ENCODE measurements at places on chromosomes 6 and 20.

DNA sequence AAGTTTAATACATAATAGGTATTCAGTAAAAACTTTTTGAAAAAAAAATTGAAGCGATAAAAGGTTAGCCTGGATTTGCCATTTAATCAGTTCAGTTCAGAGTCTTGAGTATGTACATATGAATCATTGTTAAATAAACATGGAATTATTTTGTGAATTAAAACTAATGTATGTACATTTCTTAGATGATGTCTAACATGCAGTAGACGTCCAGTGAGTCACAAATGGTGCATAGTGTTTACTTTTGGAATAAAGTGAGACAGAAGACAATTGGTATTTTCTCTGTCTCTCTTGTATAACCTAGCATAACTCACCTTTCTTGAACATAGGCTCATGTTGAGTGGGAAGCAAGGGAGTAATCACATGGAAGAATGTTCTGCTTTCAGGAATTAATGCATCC, 83.5 kb downstream of the EYS start:
- no peak for DNase-seq

GRCh38 chr6:36826520-36827227, 12.6 kb downstream of the CPNE5 start:
- DNase-seq: no peak

GRCh38 chr6:83708970-83709747, at the start of gene SNAP91:
TSS of gene SNAP91 (minus strand) at chr6:83709101. CDS start at chr6:83707927, 1,174 bp downstream.
- no peak for DNase-seq

- DNase-seq: no peak
Observed at GRCh38 chr6:160139420-160139851, 17.8 kb downstream of the SLC22A1 start.

GRCh38 chr6:105880030-105880492, 206.1 kb upstream of the PRDM1 start:
- no peak for DNase-seq

GRCh38 chr6:15790116-15790515, 127.3 kb upstream of the DTNBP1 start:
- DNase-seq: no peak

DNA sequence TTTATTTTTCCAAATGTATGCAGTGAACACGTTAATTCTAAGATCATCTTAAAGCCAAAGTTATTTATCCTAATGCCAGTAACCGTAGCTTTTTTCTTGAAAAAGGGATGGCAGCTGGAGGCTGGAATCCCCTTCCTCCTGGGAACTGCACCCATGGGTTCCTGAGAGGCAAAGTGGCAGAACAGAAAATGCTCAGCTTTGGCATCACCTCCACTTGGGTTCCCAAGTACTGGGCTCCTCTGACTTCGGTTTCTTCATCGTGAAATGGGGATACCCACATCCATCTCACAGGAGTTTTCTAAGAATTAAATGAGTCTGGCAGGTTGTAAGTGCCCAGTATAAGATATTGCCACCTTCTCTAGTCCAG, 6.2 kb upstream of the DDX43 start:
- DNase-seq: no peak

- DNase-seq: peak; percentile 18
Observed at GRCh38 chr20:35663516-35664465, 909 bp downstream of the CPNE1 start.

DNA sequence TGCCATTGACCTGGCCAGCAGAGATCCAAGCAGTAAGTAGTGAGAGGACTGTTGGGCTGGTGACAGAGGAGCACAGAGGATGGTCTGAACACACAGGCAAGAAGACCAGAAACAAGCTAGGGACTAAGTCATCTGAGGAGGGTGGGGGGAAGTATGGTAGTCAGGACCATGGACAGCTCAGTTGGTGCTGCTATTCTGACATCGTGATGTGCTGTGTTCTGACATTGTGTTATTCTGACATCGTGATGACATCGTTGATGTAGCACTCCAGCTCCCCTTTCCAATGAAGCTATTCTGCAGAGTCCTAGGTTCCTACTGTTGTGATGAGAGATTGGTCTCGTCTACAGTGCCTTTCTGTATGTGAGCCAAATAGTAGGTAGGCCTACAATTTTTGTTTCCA, 28.7 kb downstream of the CFAP206 start:
- DNase-seq: no peak

DNA sequence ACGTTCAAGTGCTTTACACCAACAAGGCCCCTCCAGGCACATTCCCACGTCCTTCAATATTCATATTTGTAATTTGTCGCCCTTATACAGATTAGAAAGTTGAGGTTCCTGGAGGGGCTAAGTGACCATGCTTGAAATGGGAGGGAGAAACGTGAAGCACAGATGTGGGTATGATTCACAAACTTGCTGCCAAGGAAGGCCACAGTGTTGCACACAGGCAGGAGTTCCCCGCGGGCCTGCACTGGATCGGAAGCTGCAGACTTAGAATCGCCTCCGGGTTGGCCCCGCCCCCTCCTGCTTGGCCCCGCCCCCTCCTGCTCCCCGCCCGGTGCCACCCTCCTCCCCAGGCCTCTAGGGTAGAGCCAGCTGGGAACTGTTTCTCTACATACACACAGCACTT, 58.2 kb upstream of the QKI start:
- DNase-seq: no peak

Data from stimulated activated CD8-positive, alpha-beta memory T cell treated with anti-CD3 and anti-CD28 coated beads, Interleukin-15, amount 100 ng/mL, for 24 hours (primary cell).